ENCODE measurements at places on chromosomes 16 and 17.

- DNase-seq, result no peak
These were observed 309.3 kb downstream of the SLC39A11 start for GRCh38 chr17:72782985-72783701.

DNA sequence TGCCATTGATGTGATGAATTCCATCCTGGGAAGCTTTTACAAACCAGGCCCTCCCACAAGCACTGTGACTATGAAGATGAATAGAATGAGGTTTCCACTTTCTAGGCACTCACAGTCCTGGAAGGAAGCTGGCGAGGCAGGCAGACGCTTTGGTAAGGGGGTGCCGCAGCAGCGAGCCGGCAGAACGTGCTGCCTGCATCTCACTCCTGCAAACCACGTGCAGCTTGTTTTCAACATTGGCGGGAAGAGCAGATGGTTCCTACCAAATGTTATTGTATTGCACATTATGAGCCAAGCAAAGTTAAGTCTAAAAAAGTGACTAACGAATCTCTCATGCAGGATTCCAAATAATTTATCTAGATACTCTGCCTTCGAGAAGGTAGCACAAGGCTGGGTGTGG, 3.7 kb upstream of the DNAI2 start:
- no peak for DNase-seq

- DNase-seq, result peak; percentile 51
These were observed 1.0 kb upstream of the CBFA2T3 start for GRCh38 chr16:88977812-88978607.

DNA sequence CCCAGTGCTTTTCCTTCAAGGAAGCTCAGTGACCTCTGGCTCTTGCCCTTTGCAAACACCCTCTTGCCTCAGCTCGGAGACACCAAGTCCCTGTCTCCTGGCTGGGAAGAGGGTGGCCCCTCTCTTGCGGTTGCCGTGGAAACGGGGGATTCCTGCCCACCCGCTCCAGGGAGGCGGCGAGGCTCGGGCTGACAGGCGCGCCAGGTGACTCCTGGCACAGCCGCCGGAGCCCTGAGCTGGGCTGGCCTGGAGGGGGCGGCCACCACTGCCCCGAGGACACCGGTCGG, 71.4 kb downstream of the ABR start:
- no peak for DNase-seq

DNA sequence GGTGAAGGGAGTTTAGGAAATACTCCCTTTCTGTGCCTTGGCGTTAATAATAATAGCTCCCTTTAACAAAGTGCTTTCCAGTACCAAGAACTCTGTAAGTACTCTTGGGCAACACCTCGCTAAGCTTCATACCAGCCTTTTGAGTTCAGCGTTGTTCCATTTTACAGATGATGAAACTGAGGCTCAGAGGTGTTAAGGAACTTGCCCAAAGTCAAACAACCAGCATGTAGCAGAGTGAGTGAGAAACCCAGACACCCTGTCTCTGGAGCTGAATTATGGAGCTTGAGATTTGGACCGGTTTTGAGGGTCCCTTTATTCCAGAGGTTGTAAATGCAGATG, 607 bp downstream of the KATNIP start:
- no peak for DNase-seq

GRCh38 chr16:86798247-86799041, 220.1 kb downstream of the FOXL1 start:
- no peak for DNase-seq

DNA sequence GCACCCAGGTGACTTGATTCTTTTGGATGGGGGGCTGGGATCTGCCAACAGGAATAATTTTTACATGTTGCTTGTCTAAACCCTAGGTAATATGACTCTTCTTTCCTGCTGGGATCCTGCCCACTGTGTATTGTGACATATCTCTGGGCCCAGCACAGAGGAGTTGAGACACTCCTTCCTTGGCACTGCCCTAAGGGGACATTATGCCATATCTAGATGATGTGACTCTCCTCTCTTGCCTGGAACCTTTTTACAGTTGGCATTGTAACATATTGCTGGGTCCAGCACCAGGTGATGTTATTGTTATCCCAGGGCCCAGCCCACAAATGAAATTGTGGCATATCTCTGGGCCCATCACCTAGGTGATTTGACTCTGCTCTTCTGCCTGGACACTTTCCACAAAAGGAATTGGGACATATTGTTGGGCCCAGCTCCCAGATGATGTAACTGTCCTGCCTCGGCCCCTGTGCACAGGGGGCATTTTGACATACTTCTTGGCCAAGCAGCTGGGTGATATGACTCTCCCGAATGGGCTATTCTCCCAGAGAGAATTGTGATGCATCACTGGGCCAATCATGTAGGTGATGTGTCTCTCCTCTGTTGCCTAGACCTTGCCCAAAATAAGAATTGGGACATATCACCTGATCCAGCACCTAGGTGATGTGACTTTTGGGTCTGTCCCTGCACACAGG, 1837.7 kb downstream of the TP53TG3F start:
- DNase-seq, result no peak

- no peak for DNase-seq
These were observed 9.7 kb downstream of the PITPNA start for GRCh38 chr17:1552932-1553331.

Measured in OCI-M1 (cell line).